Osteocyte (in vitro differentiated cells): ENCODE measurements at places on chromosomes 5 and 9. TPM values are rescaled to one million over a fixed set of nuclear protein-coding genes. Genes with fewer than 3 reads are reported as not detected.

DNA sequence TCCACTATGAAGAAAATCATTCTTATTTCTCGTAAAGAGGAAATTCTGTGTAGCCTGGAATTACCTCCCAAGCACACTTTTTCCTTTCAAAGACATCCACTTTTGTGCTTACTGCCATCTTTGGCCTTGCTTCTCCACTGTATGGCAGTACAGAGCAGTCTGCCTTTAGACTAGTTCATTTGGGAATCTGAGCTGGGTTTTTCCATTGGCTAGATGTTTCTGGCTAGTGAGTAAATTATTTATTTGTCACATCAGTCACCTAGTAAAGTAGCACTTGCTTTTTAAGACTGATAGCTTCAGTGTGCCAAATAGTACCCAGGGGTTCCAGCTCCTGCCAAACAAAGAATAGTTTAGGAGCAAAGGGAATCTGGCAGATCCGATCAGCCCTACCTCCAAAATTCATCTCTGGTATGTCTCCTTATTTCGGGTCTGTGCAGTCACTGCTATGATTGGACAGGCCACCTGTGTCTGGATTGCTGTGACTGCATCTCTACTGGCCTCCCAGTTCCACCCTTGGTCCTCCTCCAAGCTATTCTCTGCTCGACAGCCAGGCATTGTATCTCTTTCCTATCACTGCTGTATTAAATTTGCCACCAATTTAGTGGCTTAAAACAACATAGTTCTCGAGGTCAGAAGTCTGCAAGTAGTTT lies 97.6 kb downstream of the NUDT12 start:
- DNase-seq = no peak

DNA sequence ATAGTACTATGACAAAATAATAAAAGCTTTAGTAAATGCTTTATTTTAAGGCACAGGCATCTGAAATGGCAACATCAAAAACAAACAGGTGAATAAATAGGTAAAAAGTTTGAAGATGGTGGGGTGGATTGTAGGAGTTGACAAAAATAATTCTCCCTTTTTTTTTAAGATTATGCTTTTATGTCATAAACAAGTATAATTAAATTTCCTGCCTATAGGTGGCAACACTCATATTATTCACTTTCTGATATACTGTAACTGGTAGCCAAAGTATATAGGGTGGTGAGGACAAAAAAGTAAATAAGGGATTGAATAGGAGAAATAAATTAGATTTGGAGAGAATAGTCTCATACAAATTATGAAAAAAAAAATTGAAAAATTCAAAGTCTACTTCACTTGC lies 120.0 kb upstream of the ACOT12 start:
- no peak for DNase-seq

DNA sequence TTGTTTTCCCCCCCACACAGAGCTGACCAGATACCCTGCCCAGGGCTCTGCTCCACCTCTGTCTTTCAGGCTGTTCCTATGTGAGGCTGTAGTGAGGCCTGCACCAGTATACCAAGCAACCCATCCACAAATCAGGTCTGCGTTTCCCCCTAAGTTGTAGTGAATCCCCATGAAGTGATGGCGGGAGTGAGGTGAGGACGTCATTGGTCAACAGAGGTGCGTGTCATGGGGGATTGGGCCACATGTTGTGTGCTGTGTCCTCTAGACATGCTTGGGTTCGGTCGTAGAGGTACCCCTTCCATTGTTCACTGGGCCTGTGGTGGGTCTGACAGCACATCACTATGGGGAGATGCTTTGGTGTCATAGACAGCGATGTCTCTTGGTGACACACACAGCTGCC lies 184.6 kb downstream of the CACNA1B start:
- DNase-seq = no peak

Gene GPR151
- not detected in 2 replicates for total RNA-seq

DNA sequence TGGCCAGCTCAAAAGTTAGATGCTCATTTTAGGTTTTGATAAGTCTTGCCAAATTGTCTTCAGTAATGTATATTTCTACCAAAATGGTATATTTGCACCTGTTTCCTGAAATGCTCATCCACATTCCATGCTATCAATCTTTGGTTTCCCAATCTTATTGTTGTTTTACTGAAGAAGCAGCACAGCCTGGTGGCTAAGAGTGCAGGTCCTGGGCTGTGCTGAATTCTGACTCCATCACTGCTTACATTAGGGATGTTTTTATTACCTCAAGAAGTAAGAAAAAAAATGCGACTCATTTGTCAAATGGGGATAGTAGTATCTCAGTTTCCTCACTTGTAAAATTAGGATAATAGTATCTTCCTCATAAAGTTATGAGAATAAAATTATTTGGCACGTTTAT lies 13.6 kb upstream of the S100Z start:
- DNase-seq = no peak

DNA sequence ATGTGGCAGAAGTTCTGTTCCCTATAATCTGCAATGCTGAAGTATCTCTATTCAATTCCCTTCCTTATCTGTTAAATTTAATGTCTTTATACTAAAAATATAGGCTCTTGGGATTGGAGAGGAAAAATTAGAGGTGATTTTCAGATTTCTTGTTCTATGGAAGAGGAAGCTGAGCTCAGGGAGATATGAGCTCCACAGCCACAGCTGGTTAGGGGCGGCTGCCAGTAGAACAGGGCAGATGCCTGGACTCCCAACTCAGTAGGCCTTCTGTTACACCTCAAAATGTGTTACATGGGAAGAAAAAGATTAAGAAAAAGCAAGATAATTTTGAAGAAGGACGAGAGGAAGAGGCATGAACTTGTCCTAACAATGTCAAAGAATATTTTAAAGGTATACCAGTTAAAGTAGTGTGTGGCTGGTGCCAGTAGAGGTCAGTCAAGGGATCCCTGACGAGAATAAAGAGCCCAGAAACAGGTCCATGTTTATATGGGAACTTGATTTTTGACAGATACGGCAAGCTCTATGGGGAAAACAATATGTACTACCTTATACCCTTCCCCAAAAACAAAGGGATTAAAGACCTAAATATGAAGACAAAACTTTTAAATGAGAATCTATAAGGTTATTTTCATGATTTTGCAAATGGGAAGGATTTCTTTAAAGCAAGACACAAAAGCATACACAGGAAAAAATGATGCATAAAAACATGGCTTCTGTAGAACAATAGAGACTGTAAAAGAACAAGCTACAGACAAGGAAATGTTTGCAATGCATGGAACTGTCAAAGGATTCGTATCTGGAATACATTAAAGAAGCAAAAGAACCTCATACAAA lies 28.7 kb downstream of the DNAJC21 start:
- no peak for DNase-seq

GRCh38 chr5:72160329-72160728 lies 53.1 kb downstream of the MAP1B start:
- no peak for DNase-seq

DNA sequence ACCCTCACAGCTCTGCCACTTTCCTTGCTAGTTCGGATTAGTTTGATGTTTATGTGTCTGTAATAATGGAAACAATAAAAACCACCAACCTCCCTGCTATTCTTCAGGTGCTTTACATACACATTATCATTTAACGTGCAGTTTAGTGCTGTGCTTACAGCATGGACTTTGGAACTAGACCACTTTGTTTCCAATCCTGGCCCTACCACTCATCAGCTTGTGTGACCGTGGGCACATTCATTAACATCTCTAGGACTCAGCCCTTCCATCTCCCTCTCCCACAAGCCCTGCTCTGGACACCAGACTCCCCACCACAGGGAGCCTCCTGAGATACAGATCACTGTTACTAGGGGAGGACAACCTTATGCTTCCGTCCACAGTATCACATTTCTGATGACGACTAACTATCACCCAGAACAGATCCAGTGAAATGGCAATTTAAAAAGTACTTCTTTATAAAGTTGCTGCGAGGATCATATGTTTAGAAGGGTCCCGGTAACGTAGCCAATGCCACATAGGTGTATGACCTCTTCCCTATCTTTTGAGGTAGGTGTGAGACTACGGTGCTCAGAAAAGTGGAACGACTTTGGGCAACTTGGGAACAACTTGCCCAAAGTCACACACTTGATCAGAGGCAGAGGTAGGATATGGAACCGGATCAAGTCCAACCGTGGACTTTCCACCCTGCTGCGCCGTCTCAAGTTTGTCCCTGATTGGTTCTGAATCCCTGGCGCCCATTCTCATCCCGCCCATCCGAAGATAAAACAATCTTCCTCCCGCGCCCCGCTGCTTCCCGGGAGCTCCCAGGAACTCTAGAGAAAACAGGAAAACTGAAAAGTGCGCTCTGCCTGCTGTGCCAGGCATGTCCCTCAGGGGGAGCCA lies 132.4 kb upstream of the NIPBL start:
- DNase-seq = no peak

GRCh38 chr5:122221857-122222256 lies 90.2 kb upstream of the SNCAIP start:
- DNase-seq = no peak

Gene C9orf152
- not detected in 2 replicates for total RNA-seq

Gene PDE8B
- total RNA-seq = 2.0 and 2.5 TPM in 2 replicates

Gene PCDHA5
- total RNA-seq = 1.0 and 1.1 TPM in 2 replicates

- no peak for DNase-seq
Measured at GRCh38 chr9:24900179-24900578, 354.5 kb upstream of the IZUMO3 start.

DNA sequence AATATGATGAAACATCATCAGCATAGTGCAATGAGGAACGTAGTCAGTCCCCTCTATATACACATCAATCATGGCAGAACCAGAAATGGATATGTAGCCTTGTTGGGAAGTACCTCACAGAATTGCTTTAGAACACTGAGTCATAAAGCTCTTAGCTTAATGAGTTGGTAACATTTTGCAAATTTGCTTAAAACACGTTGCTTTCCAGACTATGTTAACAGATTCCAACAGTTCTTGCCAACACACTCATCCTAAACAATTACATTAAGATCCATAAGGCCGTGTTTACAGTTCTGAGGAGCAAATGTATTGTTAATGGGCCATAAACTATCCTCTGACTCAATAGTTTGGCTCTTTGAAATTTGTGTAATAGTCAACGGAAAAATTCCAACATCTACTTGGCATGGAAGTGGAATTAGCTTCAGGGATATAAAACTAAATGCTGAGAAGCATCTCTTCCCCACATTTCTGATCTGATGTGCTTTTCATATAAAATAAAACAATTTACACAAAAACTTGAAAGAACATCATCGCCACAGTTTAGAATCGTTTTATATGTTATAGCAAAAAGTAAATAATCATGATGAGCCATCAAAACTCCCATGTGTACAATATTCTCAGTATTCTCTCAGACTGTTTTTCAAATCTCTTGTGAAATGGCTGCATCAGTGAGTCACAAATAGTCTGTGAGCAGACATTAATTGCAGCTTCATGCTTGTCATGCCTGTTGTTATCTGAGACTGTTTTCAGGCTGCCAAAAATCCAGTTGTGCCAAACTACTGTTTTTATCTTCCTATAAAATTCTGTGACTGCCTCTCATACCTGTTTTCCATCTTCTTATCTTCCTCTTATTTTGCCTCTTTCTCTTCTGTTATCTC lies 291.9 kb downstream of the COX7C start:
- no peak for DNase-seq

Gene MZB1
- not detected in 2 replicates for total RNA-seq

GRCh38 chr9:125511789-125512660 lies 195.0 kb downstream of the MAPKAP1 start:
- DNase-seq = no peak

DNA sequence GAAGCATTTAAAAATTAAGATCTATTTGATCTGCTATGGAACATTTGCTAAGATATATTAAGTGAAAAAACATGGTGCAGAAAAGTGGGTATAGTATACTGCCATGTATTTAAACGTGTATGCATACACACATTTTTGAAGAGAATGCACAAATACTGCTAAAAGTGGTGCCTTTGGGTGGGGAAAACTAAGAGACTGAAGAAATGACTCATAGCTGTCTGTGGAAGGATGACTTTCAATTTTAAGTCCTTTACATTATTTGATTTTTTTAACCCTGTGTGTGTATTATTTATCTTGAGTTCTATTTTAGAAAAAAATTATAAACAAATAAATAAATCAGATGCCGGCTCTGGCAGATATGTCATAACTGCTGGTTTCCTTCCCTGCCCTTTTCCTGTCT lies 120.7 kb upstream of the SLIT3 start:
- no peak for DNase-seq

DNA sequence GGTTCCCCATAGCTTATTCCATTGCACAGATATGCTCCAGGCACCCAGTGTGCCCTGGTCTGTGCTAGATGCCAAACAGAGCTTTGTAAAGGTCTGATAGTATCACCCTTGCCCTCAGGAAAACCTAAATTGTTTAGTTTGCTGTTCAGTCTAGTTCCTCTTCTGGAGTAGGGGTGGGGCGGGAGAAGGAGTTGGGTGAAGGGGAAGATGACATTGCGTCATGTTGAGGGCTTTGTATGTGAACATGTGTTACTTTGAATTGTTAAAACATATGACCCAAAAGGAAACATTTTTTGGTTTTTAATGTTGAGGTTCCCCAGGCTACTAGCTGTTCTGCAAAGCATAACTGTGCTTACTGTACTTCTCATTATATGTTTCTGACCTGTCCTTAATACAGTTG lies 40.6 kb downstream of the HACD4 start:
- DNase-seq = no peak

DNA sequence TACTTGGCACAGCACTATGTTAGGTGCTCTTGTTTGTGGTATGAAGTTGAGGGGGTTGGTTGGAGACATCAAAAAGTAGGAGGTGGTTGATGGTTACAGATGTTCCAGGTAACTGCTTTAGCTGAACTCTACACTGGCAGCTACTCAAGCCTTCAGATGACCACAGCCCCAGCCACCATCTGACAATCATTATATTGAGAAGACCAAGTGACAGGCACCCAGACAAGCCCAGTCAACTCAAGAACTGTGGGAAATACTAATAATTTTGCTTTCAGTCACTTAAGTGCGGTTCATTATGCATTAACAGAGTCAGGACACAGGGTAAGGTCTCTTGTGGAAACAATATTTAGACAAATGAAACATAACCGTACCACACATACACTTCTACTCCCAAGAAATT lies 38.9 kb upstream of the SLIT3 start:
- no peak for DNase-seq

GRCh38 chr9:115212832-115213231 lies 94.9 kb upstream of the TNC start:
- DNase-seq = no peak

Gene CATSPER3
- not detected in 2 replicates for total RNA-seq
